ENCODE measurements at places on chromosomes 2 and 18.
A peak's percentile ranks its signal among the peaks of the same experiment; 100 is the strongest.

DNA sequence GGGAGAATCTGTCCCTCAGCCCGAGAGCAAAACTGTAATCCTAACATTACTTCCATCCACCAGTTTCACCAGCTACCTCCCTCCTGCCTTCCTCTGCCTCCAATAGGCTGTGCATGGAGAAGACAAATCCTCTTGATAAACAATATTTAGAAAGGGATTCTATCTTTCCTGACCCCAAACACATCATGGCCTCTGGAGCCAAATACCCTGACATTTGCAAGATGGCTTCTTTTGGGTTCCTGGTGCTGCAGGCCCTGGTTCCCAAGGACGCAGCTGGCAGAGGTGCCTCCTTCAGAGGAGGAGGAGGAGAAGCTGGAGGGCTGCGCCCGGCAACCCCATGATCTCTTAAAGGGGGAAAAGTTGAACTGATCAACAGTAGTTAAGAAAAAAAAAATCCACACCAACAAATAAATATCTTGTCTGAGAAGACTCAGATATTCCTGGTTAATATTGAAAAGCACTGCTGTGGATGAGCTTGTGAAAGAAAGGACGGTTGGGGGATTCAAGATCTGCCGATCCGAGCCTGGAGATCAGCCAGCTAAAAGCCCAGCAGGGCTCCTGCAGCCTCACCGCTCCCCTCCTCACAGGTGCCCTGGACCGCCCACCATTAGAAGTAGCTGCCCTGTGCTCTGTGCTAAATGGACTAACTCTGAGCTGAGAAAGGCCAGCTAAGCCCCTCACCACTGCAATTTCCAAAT lies 116.8 kb downstream of the MSH2 start:
- DNase-seq = no peak

DNA sequence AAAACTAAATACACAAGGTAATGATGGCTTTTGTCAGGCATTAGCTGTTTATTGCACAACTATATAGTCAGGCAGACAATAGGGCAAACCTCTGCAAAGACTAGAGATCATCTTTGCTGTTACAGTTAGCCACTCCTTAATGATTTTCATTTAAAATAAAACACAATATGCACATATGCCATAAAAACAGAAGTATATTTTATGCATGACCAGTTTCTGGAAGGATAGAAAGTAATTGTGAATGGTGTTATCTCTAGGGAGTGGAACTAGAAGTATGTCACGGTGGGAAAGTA lies 102.0 kb downstream of the CHN1 start:
- DNase-seq = no peak

DNA sequence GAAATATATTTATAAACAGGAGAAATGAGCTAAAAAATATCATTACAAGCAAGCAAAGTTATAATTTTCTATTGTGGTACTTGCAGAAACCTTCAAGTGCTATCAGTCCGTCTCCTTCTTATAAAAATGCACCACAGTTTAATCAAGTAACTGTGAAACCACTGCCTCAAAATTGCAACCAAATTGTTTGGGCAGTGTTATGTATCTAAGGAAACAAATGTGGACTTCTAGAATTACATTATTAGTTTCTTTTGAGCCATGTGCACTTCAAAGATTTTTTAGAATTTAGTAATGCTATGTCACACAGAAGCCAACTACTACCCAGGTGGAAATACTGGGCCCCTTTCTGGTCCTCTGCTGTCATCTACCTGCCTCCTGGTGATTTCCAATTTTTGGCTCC lies 495.6 kb downstream of the NYAP2 start:
- no peak for DNase-seq

DNA sequence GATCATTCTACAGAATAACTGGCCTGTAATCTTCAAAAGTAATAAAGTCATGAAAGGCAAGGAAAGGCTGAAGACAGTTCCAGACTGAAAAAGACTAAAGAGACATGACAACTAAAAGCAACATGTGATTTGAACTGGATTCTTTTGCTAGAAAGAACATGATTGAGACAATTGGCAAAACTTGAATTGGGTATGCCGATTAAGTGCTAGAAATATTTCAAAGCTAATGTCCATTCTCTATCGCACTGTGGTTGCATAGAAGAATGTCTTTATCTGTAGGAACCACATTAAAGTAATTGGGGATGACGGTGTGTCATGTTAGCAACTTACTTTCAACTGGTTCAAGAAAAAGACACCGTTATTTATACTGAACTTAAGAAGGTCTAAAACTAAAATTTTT lies 98.5 kb downstream of the EXOC6B start:
- no peak for DNase-seq

GRCh38 chr2:8090748-8091700 lies 590.8 kb upstream of the ID2 start:
- DNase-seq = no peak

- DNase-seq = peak; percentile 100
These were observed 360.1 kb downstream of the LPIN1 start for GRCh38 chr2:12106440-12107080.

DNA sequence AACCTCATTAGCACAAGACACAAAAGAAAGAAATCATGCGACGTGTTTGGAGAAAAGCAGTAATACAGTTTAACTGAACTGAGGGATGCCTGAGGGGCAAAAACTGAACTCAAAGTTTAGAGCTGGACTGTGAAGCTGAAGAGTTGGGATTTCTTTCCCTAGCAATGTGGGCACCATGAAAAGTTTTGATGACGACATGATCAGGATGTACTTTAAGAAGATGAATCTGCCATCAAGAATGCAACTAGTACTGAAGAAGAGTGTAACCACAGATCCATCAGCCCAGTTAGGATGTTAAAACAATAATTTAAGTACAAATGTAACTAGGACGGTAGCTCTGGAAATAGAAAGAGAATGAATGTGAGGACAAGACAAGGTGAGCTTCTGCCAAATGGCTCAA lies 196.2 kb downstream of the VWC2L start:
- DNase-seq = no peak

DNA sequence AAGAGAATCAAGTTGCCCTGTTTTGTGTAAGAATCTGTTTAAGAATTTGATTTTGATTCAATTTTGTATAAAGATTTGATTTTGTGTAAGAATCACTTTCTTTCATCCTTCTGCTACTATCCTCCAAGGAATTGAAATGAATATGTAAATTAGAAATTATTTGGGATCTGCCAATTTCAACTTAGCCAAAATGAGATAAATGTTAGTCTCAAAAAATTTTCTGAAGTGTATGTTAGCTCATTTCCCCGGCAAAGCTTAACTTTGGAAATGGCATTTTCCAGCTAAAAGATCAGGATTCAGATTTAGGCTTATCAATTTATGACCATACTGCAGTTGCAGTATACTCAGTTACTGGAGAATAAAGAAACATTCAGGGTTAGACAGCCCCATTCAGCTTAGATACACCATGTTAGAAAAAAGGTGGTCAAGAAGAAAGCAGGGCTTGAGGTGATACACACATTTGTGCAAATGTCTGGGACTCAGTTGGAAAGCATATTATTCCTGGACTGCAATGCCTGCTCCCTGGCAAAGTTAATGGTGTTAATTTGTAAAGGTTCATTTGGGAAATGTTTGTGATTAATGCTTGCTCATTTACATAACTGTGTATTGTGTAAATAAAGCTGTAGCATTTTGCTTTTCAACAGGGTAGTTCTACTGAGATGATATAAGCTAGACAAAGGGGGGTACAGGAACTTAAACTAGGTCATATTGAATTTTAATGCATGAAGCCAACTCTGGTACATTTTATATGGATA lies 247.8 kb upstream of the SESTD1 start:
- DNase-seq = no peak

- DNase-seq = no peak
These were observed 16.4 kb upstream of the RTTN start for GRCh38 chr18:70221915-70222278.

DNA sequence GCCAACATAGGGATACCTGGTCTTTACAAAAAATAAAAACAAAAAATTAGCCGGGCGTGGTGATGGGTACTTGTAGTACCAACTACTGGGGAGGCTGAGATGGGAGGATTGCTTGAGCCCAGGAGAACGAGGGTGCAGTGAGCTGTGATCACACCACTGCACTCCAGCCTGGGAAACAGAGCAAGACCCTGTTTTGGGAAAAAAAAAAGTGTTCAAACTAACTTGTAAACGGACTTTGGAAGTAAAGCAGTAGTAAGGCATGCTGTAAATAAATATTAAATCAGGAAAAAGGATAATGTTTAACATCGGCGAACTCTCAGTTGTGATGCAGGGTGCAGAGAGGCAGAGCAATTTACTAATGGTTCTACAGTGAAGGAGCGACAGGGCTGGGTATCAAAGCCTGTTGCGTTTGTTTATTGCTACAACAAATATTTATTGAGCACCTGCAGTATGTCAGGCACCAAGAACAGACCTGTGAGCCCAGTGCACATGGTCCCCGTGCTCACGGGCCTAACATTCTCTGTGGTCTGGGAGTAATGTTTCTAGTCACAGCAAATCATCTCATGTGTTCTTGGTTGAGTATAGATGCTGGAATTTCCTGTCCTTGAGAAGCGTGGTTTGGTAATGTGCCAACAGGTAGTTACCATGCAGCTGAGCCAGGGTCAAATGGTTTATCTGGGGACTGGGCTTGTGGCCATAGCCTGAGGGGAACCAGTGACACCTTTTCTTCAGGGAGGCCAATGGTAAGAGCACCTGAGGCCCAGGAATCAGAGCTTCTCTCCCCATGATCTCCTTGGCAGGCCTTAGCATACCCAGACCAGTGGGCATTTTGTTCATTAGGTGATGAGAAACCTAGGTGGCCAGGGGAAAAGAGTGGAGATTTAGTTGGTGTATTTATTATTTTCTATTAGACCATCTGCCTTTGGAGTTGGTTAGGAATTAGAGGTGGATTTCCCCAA lies 27.9 kb upstream of the GREB1 start:
- DNase-seq = no peak

DNA sequence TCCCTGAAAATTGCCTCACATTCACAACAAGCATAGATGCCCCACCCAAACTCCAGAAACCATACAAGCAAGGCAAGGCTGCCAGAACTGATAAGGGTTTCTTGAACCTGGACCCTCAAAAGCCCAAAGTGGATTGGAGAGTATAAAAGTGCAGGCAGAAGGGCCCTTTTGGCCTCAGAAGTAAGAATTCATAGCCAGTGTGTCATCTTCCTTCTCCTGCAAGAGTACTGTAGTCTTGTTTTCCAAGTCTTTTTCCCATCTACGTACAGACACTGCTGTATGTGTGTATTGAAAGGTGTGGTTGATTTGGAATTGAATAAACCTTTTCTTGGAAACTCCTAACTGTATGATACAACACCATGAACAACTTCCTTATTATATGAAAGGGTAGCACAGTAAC lies 46.8 kb downstream of the ZC3H15 start:
- no peak for DNase-seq

- peak; percentile 4 for DNase-seq
These were observed 844.3 kb downstream of the MBD2 start for GRCh38 chr18:53380063-53380639.

DNA sequence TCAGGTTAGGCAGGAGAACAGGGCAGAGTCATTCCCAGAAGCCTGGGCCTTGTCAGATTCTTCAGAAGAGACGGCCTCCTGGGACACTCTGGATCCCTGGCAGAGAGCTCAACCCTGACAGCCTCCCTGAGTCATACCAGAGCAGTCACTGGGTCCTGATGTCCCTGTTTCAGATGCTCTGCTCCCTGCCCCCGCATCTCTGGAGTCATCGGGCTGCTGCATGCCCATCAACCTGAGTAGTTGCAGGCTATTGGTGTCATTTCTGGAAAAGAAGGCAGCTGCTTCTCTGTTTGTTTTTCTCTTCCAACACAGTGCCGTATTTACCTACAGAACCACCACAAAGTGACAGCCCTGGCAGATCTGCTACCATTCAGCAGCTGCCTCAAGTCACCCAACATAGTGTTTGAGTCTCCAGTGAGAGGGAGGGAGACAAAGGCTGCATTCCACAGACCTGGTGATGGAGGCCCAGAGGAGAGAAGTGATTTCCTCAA lies 145.1 kb downstream of the B3GNT2 start:
- no peak for DNase-seq

- no peak for DNase-seq
These were observed 9.4 kb upstream of the CTLA4 start for GRCh38 chr2:203858176-203858575.

DNA sequence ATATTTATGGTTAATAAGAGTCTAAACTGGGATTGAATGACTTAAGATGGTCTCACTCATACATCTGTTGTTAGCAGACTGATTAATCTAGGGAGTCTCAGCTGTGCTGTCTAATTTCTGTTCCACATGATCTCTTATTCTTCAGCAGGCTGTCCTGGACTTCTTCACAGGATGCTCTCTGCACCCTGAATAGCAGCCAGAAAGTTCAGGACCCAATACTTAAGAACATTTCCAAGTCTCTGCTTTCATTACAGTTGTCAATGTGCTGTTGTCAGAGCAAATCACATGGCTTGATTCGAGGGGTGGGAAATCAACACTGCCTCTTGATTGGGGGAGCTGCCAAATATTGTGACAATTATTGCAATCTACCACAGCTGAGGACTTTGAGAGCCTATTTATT lies 627.1 kb upstream of the SLC8A1 start:
- no peak for DNase-seq

DNA sequence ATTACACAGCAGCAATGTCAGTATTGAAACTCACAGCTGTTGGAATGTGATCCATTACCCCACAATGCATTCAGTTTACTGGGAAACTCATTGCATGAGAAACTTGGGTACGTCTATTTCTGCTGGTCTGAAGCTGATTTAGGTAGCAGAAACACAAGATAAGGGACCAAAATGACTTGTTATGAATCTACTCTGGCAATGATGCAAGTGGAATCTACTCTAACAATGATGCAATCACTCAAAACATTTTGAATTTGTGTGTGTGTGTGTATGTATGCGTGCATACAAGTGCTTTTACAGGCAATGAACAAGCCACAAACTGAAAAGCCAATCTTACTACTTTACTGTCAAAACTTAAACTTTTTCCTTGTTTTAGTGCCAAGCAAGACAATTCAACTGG lies 406.7 kb downstream of the ADCYAP1 start:
- DNase-seq = no peak

DNA sequence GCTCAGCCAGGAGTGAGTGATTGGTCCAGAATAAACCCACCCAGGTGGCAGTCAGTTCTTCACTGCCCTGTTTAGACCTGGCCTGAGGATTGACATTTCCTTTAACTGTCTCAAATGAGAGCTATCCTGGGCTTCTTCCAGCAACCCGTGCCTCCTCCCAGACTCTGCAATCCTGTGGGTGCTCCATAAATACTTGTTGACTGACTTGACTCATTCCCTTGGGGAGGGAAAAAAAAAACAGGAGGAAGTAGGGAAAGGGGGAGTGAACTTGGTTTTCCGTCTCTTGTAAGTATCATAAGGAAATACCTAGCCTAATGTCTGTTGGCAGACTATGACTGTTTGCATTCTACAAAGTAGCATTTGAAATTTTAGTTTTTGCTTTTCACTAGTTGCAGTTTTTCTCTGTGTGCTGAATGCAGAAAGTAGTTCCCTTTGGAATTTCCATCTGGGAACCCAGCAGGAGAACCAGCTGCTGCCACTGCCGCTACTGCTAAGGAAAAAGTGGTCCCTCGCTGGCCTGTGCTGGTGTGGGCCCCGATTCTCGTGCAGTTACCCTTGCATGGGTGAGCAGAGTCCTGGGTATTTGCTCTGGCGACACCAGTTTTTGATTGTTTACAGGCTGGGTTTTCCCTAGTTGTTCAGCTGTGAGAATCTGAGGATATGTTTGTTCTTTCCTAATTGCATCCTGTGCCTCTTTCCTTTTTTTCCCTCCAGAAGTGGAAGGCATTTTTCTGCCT lies 78.8 kb downstream of the TGOLN2 start:
- DNase-seq = peak; percentile 93

Measured in HS-27A (cell line).